ENCODE measurements at places on chromosomes 7 and 10.

DNA sequence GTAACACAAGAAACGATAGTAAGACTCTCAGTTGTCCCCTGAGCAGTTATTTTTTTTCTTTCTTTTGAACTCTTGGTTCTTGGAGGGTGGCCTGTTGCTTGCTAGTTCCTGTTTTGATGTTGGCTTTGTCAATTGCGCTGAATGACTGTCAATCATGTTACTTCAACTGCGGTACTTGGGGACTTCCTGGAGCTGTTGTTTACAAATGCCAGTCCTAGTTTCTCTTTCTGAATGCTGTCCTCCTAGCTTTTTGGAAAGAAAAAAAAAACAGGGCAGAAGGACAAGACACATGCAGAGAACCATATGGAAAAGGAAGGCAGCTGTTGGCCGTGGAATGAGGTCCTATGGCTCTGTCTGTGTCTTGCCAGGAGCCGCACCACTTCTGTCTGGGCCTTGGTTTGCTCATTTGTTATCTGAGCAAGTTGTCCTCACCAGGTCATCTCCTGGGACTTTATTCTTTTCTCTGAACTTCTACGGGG is 7.0 kb upstream of the PDCD4 start:
- no peak for DNase-seq

GRCh38 chr7:150340024-150340749 is 1.2 kb downstream of the RARRES2 start:
- no peak for DNase-seq

DNA sequence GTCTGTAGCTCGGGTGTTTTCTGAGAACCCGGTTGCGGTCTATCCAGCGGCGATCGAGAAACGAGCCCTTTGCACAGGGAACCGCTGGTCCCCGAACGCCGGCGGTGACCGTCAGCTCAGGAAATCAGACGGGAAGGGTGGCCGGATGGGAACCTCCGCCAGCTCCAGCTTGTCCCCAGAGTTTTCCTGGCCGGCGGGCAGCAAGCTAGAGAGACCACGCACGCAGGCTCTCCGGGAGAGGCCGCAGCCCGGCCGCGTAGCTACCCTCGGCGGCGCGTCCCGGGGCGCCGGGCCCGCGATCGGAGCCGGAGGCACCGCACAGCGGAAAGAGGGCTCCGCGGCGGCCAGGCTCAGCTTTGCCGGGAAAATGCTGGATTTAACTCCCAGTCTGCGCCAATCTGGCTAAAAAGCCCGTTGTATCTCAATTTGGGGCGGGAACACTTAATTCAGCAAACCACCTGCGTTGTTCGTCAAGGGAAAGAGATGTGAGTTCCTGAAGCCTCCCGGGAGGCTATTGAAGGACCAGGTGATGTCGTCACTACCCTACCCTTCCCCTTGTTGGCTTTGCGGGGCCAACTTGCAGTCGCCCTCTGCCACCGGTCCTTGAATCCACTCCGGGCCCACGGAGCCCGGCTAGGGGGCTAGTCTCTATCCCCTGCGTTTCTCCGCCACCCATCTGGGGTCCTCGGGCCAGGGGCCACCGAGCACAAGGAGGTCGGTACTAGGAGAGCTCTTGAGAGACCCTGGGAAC is 859 bp upstream of the CH25H start:
- peak; percentile 19 for DNase-seq

DNA sequence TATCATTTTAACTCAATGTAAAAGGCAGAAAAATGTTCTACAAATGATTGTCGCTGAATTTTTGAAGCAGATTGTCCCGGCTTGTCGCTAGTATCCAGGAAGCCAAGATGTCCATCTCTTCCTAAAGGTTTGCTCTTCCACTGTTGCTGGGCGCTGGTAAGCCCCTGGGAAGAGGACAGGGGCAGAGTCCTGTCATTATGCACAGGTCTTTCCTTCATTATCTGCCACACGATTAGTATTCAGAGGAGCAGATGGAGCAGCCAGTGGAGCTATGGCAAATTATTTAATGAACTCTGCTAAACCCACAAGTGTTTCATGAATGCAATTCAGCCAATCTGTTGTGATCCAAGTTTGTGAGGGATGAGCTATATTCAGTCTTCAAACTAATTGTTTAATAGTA is 499.1 kb upstream of the NRP1 start:
- no peak for DNase-seq

- peak; percentile 66 for DNase-seq
Observed at GRCh38 chr10:91643700-91644099, 10.8 kb upstream of the PPP1R3C start.

DNA sequence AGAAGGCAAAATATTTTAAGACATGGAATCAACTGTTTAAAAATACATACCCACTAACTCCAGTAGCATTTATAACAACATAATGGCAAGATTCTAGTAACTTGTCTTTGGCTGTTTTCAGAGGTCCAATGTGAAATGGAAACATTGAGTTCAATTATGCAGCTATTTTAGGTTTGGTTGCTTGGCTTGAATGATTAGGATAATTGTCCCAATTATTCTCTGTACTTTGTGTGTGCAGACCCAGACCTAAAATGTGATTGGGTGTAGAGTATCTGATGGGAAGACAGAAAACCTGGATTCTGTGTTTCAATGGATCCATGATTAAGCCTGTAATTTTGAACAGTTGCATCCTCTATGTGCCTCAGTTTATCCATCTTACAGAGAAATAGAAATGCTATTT is 392.7 kb upstream of the NFE2L3 start:
- no peak for DNase-seq

- DNase-seq, result no peak
Observed at GRCh38 chr10:112374724-112375541, 1.0 kb downstream of the ACSL5 start.

- no peak for DNase-seq
Observed at GRCh38 chr7:106952658-106953231, 87.7 kb downstream of the PIK3CG start.

GRCh38 chr10:3873728-3874461 is 88.9 kb upstream of the KLF6 start:
- peak; percentile 86 for DNase-seq

- DNase-seq, result no peak
Observed at GRCh38 chr10:12717981-12718707, 283.4 kb downstream of the CCDC3 start.

DNA sequence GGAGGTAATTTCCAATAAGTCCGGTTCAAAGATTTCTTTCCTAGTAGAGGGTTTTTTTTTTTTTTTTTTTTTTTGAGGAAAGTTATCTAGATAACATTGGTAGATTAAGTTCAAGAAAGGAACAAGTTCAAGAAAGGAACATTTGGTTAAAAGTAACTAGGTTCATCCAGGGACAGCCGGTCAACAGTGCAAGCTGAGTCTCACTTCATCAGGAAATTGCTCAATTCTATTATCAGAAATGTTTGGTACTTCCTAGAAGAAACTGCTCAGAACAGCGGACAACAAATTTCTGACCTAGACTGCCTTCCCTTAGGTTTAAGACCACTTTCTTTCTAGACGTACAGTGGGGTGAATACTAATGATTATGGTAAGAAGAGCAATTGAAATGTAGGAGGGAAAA is 3.7 kb upstream of the IL2RA start:
- no peak for DNase-seq

GRCh38 chr7:129807863-129808262 is 144.9 kb downstream of the UBE2H start:
- peak; percentile 46 for DNase-seq

- DNase-seq, result peak; percentile 42
Observed at GRCh38 chr10:85995791-85996190, 370.8 kb downstream of the GRID1 start.

DNA sequence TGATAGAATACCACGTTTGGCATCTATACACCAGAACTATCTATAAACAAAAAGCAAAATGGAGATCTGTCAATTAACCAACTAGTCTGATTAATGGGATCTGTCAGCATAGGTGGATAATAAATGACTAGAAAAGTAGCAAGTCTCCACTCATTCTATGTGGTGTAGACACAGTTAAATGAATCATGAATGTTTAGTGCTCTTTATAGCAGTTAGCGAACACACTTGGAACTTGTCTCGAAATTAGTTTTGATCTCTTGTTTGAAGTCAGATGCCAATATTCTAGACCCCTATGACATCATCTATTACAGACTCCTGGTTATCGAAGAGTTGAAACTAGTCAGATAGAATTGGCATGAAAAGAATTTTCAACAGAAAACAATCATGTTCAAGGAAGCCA is 259.7 kb downstream of the AHR start:
- no peak for DNase-seq

DNA sequence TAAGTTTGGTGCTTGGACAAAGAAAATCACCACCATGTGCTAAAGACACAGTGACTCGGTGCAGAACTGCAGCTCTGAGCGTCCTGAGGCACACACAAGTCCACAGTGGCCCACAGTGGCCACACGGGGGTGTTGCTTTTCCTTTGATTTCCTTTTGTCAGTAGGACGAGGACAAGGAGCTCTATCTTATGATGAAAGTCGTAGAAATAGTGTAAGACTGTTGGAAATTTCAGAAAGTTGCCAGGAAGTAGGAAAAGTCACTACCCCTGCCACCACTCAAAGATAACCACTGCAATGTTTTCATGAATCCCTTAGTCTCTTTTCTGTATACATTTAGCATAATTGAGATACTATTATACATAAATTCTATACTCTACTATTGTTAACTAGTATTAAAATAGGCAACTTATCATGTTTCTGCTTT is 146.0 kb downstream of the TNS3 start:
- peak; percentile 79 for DNase-seq

DNA sequence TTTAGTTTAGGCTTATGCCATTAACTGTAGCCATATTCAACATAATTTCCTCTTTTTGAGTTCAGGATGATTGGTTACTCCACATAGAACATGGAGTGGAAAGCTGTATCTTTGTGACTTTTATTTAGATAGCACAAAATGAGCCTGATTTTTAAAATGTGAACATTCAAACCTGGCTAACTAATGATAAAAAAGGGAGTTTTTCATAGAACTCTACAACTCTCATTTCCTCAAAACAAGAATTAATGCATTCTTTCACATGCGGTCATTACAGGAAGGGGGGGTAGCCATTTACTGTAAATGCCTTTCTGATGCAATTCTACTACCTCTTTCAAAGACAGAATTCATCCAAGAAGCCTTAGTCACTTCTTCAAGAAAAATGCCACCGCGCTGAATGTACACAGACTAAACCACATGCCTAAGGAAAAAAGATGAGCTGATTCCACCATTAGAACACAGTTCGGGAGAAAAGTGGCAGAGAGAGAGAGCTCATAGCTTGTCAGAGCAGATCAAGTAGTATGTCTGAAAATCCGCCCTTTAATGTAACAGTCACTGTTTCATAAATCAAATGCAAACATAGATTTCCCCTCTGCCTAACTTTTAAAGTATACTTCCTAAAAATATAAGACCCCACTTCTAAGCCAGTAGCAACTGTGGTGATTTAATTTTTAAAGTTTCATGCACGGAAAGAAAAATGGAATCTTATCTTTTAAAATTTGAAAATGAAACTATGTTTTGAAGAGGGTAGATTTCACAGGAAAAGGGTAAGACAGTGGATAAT is 226.4 kb upstream of the KLF14 start:
- peak; percentile 89 for DNase-seq

GRCh38 chr7:155796381-155797261 is 15.6 kb downstream of the SHH start:
- peak; percentile 86 for DNase-seq

GRCh38 chr10:21523557-21524008 is 1.9 kb downstream of the SKIDA1 start:
- DNase-seq, result no peak

DNA sequence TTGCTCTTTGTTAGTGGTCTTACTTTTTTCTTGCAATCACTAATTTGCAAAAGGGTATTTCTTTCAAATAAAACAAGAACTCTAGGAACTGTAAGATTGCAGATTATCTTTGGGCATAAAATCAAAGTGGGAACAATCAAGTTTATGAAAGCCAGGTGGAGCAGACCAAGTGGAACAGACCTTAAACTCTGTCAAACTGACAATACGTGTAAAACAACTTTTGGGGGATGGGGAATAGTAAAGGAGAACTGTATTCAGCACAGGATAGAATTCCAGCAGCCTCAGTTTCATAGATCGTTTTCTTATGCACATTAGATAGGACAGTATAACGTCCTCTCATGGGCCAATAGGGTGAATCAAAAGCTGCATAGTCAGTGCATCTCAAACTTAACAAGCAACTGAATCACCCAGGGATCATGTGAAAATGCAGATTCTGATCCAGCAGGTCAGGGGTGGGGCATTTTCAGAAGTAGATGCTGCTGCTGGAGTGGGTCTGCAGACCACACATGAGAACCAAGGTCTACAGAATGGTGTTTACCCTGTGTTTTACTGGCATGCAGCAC is 120.7 kb downstream of the PIP4K2A start:
- DNase-seq, result no peak

DNA sequence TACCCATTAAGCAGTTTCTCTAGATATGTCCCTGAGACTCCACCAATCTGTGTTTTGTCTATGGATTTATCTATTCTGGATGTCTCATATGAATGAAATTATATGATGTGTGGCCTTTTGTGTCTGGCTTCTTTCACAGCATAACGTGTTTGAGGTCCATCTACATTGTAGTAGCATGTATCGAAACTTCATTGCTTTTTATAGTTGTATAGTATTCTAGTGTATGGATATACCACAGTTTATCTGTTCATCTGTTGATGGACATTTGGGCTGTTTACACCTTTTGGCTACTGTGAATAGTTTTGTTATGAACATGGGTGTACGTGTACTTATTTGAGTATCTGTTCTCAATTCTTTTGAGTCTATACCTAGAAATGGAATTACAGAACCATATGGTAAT is 9.6 kb downstream of the KAT6B start:
- DNase-seq, result no peak

DNA sequence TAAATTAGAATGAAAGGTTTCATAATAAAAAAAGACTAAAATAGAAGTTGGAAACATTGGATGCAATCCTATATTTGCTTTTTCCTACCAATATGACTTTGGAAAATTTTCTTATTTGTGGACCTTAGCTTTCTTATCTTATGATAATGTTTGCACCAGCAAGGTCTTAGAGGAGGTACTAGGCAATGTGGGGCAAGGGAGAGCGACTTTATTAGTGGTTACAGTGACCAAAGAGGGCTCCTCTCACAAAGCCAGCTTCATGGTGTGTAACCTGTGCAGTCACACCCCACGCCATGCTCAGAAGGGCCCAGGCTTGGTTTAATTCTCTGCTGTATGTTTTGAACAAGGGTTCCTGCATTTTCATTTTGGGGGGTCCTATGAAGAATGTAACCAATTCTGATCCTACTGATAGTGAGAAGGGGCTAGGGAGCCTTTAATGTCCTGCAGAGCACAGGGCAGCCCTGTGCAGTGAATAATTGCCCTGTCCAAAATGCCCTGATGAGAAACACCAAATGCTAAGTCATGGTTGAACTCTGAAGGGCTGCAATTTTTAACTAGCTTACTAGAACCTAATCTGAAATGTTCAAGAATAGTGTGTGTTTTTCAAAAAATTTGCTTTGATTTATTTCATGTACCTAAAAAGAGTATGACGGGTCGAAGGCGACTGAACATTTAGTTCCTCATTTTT is 1047.8 kb downstream of the LRMDA start:
- no peak for DNase-seq

DNA sequence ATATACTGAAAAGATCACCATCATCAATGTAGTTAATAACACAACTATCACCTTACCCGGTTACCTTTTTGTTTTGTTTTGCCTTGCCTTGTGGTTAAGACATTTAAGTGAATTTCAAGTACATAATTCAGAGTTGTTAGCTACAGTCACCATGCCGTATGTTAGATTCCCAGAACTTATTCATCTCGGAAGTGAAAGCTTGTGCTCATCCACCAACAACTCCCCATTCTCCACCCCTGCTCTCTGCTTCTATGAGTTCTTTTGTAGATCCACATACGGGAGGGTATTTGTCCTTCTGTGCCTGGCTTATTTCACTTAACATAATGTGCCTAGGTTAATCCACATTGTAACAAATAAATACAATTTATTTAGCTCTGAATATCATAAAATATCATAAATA is 182.8 kb upstream of the ADARB2 start:
- no peak for DNase-seq

GRCh38 chr7:86949052-86949778 is 110.2 kb downstream of the ELAPOR2 start:
- DNase-seq, result no peak
